ENCODE measurements at places on chromosomes 7 and 10.

DNA sequence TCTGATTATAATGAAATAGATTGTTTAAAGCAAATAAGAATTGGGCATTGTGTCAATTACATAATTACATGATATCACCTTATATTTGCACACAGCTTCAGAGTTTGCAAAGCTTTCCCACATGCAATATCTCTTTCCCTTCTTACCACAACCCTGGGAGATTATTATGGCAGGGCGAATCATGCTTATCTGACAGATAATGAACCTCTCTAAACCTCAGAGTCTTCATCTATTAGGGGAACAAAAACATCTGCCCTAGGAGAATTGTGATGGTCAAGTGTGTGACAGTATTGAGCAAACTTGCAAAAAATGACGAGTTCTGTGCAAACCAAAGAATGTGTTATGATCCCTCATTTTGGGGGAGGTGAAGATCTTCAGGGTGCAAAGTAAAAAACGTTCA, 90.0 kb downstream of the MYOF start:
- peak; percentile 36 for DNase-seq

DNA sequence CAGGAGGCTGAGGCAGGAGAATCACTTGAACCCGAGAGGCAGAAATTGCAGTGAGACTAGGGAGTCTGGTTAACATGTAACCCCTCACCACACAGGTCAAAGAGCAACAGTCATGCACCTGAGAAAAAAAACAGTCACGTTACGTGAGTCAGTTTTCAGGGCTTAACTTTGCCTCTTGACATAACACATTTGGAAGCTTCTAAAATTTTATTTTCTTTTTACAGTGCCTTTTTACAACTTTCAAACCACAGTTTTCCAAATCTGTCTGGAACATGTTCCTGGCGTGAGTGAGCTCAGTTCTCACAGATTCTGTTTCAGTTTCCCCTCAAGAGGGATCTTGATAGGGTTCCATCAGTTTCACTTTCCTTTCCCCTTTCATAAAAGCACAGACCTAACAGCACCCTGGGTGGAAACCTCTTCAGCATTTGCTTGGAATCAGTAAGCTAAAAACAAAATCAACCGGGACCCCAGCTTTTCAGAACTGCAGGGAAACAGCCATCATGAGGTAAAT, 4.4 kb downstream of the IFIT3 start:
- peak; percentile 66 for DNase-seq

- peak; percentile 22 for DNase-seq
Observed at GRCh38 chr7:137446025-137446424, 102.5 kb upstream of the PTN start.

DNA sequence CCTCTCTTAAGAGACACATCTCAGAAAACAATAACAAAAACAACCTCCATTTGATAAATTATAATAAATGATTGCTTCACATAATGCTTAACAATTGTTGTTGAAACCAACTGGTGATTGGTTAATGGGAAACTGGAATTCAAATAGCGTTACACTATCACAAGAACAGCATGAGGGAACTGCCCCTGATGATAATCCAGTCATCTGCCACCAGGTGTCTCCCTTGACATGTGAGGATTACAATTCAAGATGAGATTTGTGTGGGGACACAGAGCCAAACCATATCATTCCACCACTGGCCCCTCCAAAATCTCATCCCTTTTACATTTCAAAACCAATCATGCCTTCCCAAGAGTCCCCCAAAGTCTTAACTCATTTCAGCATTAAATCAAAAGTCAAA, 375.9 kb downstream of the BMPER start:
- no peak for DNase-seq

GRCh38 chr7:142440219-142440905, 182.5 kb upstream of the PRSS58 start:
- DNase-seq: peak; percentile 90

DNA sequence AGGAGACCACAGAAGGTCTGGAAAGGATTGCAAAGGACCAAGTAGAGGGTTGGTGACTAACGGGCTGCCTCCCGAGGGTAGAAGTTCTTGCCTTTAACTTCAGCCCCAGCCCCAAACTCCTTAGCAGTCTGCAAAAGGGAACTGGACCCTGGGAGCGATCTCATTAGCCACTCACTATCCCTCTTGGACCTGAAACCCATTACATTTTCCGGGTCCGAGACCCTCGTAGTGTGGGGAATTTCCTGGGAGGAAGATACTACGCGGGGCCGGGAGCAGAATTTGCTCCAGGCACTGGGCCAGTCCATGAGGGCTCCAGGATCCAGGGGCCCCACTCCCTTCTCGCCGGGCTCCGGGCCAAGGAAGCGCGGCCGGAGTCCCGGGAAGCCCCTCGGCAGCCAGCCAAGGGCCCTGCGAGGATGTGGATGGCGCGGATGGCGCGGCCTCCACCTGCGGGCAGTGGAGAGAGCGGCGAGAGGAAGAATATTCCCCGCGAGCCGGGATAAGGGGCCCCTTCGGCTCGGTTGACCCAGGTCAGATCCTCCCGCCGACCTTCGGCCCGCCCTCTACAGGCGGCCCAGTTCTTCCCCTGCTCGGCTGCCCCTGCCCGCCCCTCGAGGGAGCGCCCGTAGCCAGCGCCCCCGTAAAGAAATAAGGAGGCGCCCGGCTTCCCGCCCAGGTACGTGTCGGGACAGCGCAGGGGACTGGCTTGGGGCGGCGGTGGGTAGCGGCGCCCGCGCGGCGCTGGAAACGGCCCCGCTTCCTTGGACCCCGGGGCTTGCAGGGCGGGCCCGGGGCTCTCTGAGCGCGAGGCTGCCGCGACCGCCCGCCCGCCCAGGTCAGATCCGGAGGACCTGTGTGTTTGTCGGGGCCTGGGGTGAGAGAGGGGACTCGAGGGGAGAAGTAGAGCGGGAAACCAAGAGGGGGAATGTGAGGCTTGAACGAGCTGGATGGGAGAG, at the start of gene MYO3A:
Gene MYO3A, plus strand, starts transcription at position 577 of the 956 bp plus-strand sequence. CDS start 17,882 bp downstream, outside the sequence.
- no peak for DNase-seq

DNA sequence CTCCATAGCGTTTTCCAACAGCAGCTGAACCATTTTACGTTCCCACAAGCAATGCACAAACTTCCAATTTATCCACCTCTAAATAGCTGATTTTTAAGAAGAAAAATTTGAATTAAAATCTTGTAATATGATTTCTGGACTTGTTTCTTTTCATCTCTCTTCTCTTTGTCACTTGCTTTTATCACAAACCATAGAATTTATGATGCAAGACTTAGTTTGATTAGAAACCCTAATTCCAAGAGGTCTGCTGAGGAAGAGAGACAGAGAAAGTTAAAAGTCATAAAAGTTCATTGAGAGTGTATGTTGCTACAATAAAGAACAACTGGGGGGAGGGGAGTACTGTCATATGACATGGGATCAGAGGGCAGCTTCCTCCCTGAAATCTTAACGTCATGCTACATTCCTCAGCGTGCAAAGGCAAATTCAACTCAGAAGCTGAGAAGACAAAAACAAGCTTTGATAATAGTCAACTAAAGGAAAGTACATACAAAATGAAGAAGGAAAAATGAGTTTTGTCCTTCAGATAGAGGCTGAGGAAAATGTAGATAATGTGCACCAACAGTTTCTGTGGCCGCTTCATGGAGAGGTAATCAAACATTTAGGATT, 18.4 kb upstream of the CUBN start:
- DNase-seq: no peak

DNA sequence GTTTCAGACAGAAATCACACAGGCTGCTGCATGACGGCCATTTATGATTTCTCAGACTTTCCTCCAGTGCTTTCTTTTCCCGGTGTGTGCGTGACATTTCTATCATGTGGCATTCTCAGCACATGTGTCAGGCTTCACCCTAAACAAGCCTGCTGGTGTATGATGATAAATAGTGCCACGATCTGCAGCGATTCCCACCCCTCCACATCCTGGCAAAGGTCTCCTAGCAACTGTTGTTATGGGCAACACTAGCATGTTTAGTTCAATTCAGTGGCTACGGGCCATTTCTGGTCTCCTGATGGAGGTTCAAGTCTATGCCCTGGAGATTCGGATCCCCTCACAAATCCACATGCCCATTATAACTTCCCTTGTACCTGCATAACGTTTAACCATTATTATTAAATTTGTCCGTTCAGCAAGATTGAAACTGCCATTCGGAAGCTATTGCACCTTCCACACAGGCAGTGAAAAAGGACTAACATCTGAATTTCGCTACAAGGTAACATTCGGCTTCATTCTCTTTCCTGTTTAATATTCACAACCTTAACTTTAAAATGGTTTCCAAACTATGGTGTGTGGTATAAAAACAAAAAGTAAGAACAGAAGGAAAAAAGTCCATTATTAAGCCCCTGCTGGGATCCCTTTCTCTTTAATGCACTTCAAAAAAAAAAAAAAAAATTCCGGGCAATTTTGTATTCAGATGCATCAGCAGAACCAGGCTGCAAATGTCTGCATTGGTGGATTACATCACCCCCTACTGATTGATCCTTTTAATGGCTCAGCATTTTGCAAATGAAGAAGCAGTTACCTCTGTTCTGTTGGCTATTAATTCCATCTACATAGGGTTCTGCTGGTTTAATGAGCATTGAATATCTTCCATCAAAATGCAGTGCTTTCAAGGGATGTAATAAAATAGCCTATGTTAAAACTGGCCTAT, 90.2 kb downstream of the FRMD4A start:
- no peak for DNase-seq

DNA sequence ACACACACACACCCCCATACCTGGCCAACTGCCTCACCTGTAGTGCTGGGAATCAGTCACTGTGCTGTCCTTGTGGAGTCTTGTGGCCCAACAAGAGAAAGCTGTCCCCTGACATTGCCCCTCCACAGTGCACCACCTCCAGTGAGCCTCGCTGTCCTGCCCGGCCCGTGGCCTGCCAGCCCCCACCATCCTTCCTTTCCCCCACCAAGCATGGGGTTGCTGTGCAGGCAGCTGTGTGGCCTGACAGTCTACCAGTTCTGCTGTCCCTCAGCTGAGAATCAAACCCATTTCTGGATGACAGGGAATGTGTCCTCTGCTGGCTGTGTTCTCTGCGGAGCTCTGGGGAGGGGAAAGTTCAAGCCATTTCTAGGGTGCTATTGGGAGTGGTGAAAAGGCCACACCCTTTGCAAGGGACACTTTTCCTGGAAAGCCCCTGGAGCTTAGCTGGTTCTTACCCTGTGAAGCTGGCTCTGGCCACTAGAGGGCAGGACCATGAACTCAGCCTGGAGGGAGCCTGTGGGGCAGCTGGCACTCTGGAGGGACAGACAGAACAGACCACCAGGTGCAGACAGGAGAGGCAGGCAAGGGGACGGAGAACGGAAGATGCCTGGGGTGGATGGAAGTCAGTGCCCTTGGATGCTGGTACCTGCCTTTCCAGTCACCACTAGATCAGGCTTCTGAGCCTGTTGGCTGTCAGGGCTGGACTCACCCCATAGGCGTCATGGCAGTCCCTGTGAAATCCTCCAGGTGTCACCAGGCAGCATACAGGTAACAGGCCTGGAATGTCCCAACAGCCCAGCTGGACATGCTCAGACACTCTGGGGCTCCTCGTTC, 10.5 kb upstream of the MTPAP start:
- DNase-seq: peak; percentile 48

GRCh38 chr10:79380125-79380945, 33.1 kb downstream of the PPIF start:
- no peak for DNase-seq

DNA sequence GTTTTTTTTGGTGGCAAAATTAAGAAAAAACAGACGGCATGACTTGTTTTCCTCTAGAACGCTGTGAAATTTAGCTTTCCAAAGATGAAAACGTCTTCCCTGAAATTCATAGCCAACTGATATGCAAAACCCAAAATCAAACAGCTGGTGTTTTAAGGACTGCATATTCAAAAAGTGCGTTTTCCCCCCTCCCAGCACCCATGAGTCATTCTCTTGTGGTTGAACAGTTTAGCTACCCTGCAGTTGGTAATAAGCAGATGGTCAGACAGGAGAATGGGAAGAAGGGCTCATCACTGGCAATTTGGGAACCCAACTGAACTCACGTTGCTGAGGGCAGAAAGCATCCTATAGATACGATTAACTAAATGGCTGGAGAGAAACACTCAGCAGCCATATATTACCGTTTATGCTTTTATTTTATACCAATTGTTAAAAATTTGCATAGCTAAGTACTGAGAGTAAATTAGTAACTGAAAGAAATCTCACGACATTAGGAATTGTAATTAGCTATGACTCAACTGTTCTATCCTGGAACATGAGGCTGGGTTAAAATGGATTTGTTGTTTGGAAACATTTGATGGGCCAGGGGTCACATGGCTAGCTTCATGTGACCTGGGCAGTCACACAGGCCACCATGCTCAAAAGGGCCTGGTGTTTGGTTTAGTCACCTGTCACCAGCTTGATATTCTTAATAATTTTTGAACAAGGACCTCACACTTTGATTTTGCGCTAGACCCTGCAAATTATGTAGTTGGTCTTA, 343.1 kb downstream of the PHTF2 start:
- DNase-seq: peak; percentile 74

- no peak for DNase-seq
Observed at GRCh38 chr7:137658190-137658900, 188.4 kb downstream of the DGKI start.

DNA sequence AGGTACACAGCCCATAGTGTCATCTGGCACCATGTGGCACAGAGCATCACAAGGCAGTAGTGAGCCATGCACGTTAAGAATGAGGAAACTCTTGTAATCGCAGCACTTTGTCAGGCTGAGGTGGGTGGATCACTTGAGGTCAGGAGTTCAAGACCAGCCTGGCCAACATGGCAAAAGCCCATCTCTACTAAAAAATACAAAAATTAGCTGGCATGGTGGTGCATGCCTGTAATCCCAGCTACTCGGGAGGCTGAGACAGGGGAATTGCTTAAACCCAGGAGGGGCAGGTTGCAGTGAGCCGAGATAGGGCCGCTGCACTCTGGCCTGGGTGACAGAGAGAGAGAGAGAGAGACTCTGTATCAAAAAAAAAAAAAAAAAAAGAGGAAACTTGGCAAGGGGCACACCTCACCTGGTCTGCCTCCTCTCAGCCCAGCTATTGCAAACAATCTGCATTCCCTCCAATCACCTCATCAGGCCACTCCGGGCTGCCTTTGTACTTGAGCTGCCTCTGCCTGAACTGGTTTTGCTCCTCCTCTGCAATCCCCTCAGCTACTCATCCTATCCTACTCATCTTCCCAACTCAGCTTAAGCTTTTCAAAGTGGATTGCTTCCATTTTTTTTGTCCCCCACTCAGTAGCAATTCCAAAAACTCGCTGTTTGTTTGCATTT, 46.0 kb upstream of the OPTN start:
- no peak for DNase-seq

DNA sequence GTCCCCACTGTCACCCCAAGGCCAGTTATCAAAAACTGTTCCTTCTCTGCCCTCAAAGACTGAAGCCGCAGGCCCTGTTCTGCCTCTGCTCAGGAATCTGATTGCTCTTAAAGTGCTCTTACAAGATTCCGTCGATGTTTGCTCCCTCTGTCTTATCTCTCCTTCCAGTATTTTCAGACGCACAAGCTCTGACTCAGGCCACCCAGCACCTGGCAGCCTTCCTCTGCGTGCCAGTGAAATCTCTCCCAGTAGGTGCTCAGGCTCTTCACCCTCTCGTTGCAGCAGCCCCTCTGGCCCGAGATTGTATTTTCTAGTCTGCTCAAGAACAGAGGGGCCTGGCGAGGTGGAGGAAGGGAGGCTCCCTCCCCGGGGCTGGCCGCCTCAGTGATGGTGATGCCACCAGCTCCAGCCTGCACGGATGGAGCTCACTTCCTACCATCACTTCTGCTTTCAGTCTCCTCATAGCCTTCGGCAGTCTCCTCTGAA, 276.2 kb downstream of the USP6NL start:
- DNase-seq: peak; percentile 5
